NCI-H460 (cell line): ENCODE measurements at places on chromosomes 7 and 10.

GRCh38 chr10:98257198-98257597, 10.8 kb downstream of the LOXL4 start:
- no peak for DNase-seq

GRCh38 chr10:77463967-77464745, 173.5 kb downstream of the KCNMA1 start:
- DNase-seq = no peak

GRCh38 chr7:26073041-26073440, 79.0 kb upstream of the NFE2L3 start:
- no peak for DNase-seq

- no peak for DNase-seq
Measured at GRCh38 chr10:130336617-130337304, 200.6 kb downstream of the GLRX3 start.

- no peak for DNase-seq
Measured at GRCh38 chr7:158374146-158374545, 213.5 kb downstream of the PTPRN2 start.

- DNase-seq = no peak
Measured at GRCh38 chr10:124632064-124632531, 112.1 kb downstream of the FAM53B start.

DNA sequence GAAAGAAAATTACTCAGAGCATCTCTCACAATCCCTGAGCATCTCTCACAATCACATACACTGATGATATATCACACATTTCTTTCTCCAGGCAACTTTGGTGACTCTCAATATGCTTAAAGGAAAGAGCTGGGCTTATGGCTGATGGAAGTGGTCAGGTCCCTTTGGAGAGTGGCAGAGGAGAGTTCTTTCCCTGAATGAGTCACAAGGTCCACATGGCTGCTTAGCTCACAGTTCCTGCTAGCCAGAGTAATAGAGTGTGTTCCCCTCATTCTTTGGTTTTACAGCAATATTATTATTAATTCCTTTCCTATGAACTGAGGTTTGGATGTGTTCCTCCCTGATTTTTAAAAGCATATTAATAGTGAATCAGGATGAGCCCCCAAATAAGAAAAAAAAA, 287.4 kb downstream of the C7orf25 start:
- DNase-seq = no peak

- no peak for DNase-seq
Measured at GRCh38 chr7:142327628-142328405, 70.0 kb upstream of the PRSS58 start.
